ENCODE measurements at places on chromosomes 12 and 14.

GRCh38 chr12:38161123-38162000 lies 155.2 kb upstream of the ALG10B start:
- H3K27me3 ChIP-seq: no peaks in the 10 kb centered on the region
- H3K36me3 ChIP-seq: no peaks in the 10 kb centered on the region
- no peak overlapping the region for H3K27ac ChIP-seq
- no peaks in the 10 kb centered on the region for H3K4me1 ChIP-seq

GRCh38 chr12:85627584-85627983 lies 208.6 kb downstream of the RASSF9 start:
- no peaks in the 10 kb centered on the region for H3K27me3 ChIP-seq
- H3K4me3 ChIP-seq: no peak overlapping the region
- no peak overlapping the region for H3K27ac ChIP-seq
- no peaks in the 10 kb centered on the region for H3K4me1 ChIP-seq

DNA sequence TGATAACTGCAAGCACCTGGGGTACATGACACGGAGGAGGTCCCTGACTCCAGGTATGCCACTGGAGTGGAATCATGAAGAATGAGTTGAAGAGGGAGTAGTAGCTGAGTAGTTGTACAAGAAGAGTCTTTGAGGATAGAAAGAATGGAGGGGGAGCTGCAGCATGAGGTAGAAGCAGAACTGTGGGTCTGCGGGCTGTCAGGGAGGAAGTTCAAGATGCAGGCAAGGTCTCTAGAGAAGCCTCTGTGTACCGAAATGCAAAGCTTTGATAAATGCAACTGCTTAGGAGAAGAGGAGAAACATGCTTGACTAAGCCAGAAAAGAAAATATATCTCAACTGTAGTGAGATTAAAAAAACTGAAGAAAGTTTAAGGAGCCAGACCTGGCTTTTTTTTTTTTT lies 91.5 kb downstream of the CPNE8 start:
- H3K27me3 ChIP-seq: no peaks in the 10 kb centered on the region
- no peaks in the 10 kb centered on the region for H3K36me3 ChIP-seq
- no peaks in the 10 kb centered on the region for H3K4me1 ChIP-seq

DNA sequence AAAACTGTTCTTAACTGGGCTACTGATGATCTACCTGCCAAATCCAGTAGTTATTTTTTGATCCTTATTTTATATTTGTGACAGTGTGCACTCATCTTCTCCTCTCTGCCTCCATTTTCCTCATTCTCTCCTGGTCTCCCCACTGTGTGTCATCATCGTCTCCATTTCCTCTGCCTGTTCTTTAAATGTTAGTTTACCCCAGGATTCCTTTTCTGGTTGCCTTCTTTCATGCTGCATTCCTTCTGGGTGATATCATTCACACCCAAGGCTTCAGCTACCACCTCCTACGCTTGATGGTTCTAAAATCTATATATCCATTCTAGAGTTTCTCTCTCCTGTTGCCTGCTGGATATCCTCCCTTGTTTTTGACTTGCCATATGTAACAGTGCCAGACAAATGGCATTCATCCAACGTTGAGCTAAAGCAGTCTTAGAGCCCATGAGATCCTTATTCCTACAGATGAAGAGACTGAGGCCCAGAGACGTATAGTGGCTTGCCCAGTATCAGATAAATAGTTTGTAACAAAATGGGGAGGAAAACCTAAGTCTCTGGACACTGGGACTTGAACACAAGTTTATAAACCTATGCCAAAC lies 109.5 kb downstream of the DIP2B start:
- no peaks in the 10 kb centered on the region for H3K36me3 ChIP-seq
- no peak overlapping the region for H3K4me3 ChIP-seq
- H3K4me1 ChIP-seq: peaks cover 8% of the 10 kb centered on the region
- no peak for DNase-seq
- no peak overlapping the region for H3K27ac ChIP-seq

- H3K27ac ChIP-seq: no peak overlapping the region
- H3K27me3 ChIP-seq: no peaks in the 10 kb centered on the region
- no peaks in the 10 kb centered on the region for H3K36me3 ChIP-seq
- DNase-seq: no peak
Observed at GRCh38 chr12:51682981-51683380, 91.9 kb downstream of the SCN8A start.

DNA sequence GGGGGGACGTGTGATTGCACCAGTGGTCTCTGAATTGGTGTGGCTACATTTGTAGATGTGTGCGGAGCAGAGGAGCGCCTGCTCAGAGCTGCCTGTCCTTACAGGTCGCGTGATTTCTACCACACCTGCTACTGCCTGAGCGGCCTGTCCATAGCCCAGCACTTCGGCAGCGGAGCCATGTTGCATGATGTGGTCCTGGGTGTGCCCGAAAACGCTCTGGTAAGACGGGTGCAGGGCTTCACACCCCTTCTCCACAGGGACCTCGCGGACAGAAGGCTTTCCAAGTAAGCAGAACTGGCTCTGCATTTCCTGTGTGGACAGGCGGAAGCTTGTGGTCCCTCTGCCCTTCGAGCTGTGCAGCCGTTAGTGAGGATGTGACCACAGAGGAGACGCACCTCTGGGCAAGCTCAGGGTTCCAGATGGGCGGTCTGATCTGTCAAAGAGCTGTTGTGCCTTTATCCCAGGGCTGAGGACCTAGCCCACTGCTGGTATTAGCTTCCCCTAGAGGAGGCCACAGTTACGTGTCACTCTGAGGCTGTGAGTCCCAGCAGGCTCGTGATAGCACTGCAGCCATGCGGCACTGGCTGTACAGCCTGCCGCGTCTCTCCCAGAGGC lies 47.7 kb downstream of the MAX start:
- no peak overlapping the region for H3K27ac ChIP-seq
- DNase-seq: no peak
- no peak overlapping the region for H3K4me3 ChIP-seq
- H3K36me3 ChIP-seq: peaks cover 35% of the 10 kb centered on the region
- H3K4me1 ChIP-seq: no peaks in the 10 kb centered on the region
- no peaks in the 10 kb centered on the region for H3K27me3 ChIP-seq

DNA sequence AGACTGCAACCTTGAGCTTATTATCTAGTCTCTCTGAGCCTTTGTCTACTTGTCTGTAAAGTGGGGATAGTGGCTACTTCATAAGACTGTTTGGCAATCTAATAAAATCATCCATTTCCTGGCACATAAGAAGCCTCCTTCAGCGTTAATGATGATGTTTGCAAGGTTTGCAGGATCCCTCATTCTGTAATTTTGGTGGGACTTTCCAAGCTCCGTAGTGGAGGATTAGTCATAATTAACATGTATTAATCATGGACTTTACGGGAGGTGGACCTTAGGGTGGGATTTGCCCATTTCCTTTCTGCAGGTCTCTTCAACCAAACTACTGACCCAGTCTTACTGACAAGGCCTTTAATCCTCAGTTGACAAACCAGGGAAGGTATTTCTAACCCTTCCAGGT lies 66.2 kb downstream of the NTF3 start:
- no peak overlapping the region for H3K4me3 ChIP-seq
- H3K4me1 ChIP-seq: peaks cover 57% of the 10 kb centered on the region

DNA sequence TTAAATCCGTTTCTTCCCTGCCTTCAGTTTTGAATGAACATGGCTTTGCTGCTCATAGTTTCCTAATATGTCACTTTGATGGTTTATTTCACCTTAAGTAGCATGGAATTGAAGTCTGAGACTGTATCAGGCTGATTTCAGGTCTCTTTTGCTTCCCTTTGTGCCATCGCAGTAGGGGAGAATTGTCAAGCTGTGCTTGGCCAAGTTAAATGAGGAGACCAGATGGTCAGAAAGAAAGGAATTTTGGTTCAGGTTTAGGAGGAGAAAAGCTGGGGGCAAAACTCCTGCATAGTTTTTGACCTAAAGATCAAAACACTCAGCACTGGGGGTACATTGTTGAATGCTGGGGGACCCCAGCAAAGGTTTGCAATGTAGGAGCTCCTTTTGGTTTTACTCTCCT lies 398.4 kb downstream of the NUAK1 start:
- no peak for DNase-seq
- no peak overlapping the region for H3K4me3 ChIP-seq
- H3K27ac ChIP-seq: no peak overlapping the region
- no peaks in the 10 kb centered on the region for H3K36me3 ChIP-seq

DNA sequence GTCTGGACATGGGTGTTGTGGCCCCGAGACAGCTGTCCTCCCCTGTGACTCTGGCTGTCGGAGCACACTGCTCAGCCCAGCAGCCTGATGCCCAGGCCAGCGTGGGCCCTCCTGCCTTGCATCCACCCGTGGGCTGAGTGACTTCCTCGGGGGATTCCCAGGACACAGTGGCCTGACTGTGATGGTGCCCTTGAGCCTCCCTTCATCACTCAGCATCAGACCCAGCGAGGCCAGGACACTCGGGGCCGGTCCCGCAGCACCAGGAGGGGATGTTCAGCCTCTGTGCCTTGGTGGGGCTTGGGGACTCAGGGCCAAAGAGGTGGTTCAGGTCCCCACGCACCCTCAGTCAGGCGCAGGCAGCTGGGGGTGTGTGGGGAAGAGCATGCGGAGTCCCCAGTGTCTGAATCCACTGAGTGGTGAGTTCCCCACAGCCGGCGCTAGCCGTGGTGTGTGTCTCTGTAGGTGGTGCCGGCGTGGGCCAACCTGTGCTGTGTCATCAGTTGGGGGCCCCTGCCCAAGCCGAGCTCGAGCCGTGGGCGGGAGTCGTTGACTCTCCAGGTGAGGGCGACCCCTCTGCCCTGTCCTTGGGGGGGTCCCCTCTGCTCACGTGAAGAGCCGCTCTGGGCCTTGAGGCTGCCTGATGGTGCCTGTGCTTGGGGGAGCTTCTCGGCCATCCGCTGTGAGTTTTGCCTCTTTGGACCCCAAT lies 185.8 kb downstream of the ADGRD1 start:
- H3K4me1 ChIP-seq: no peaks in the 10 kb centered on the region
- no peak overlapping the region for H3K27ac ChIP-seq
- H3K27me3 ChIP-seq: no peaks in the 10 kb centered on the region
- no peak for DNase-seq
- no peak overlapping the region for H3K4me3 ChIP-seq

GRCh38 chr12:99985129-99985570 lies 414 bp upstream of the ANKS1B start:
- peaks cover 5% of the 10 kb centered on the region for H3K4me1 ChIP-seq
- H3K36me3 ChIP-seq: no peaks in the 10 kb centered on the region
- peaks cover 30% of the 10 kb centered on the region for H3K27me3 ChIP-seq
- DNase-seq: peak; percentile 5

- H3K4me3 ChIP-seq: no peak overlapping the region
- peaks cover 27% of the 10 kb centered on the region for H3K4me1 ChIP-seq
- H3K27me3 ChIP-seq: no peaks in the 10 kb centered on the region
- no peaks in the 10 kb centered on the region for H3K36me3 ChIP-seq
Observed at GRCh38 chr12:93180566-93180965, 197.2 kb upstream of the NUDT4 start.

- H3K27ac ChIP-seq: no peak overlapping the region
- DNase-seq: no peak
- H3K4me3 ChIP-seq: no peak overlapping the region
- H3K27me3 ChIP-seq: no peaks in the 10 kb centered on the region
- H3K36me3 ChIP-seq: peaks cover 69% of the 10 kb centered on the region
Observed at GRCh38 chr14:94380225-94381148, 7.9 kb downstream of the SERPINA1 start.

DNA sequence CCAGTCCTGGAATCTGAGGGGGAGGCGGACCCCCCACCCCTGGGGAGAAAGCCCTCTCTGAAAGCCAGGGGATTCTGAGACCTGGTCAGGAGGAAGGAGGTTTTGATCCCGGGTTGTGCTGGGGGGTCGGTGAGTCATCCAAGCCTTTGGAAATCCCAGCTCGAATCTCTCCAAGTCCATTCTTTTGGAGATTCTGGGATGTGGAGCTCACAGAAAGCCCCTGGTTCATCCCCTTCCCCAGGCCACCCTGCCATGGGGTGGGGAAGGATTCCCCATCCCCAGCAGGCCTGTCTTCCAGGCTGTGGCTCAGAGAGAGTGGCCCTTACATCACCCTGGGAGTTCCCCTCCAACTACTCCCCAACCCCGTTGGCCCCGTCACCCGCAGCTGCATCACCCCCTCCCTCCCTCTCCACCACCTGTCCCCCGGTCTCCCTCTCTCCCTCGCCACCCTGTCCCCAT lies 14.3 kb downstream of the EXOC3L4 start:
- DNase-seq: no peak
- no peak overlapping the region for H3K4me3 ChIP-seq
- H3K4me1 ChIP-seq: peaks cover 27% of the 10 kb centered on the region
- H3K36me3 ChIP-seq: peaks cover 3% of the 10 kb centered on the region
- peaks cover 12% of the 10 kb centered on the region for H3K27me3 ChIP-seq
- H3K27ac ChIP-seq: no peak overlapping the region

DNA sequence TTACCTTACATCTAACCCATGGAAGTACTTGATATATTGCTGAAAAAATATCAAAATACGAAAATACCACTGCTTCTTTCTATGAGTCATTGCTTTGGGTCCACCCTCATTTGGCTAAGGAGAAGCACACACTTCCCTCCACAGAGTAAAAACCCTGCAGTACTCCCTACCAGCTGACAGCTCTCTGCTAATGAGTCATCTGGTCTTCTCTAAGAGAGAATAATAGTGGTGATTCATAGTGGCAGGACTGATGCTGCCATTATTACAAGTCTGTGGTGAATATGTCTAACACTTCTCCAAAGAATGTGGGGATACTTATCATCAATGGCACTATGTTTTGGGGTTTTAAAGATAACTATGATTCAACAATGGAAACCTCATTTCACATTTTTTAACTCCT lies 90.7 kb downstream of the PPFIA2 start:
- no peaks in the 10 kb centered on the region for H3K36me3 ChIP-seq
- H3K4me3 ChIP-seq: no peak overlapping the region
- no peaks in the 10 kb centered on the region for H3K27me3 ChIP-seq
- H3K4me1 ChIP-seq: no peaks in the 10 kb centered on the region
- H3K27ac ChIP-seq: no peak overlapping the region

GRCh38 chr14:100015251-100015655 lies 50.0 kb upstream of the EVL start:
- H3K4me1 ChIP-seq: peaks cover 60% of the 10 kb centered on the region
- H3K27me3 ChIP-seq: no peaks in the 10 kb centered on the region
- H3K36me3 ChIP-seq: no peaks in the 10 kb centered on the region
- H3K27ac ChIP-seq: peak overlapping the region; percentile 70
- no peak overlapping the region for H3K4me3 ChIP-seq

DNA sequence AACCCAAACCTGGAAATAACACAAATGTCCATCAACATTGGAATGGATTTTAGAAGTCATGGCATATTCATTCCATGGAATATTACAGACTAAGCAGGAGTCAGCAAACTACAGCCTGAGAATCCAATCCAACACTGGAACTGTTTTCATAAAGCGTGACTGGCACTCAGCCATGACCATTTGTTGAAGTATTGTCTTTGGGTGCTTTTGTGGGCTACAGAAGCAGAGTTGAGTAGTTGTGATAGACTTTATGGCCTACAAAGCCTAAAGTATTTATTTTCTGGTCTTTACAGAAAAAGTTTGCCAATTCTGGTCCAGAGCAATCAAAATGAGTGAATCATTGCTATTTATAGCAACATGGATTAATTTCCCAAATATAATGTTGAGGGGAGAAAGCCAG lies 34.5 kb upstream of the FRS2 start:
- H3K27ac ChIP-seq: no peak overlapping the region
- no peaks in the 10 kb centered on the region for H3K4me1 ChIP-seq
- no peak overlapping the region for H3K4me3 ChIP-seq
- no peak for DNase-seq
- H3K36me3 ChIP-seq: no peaks in the 10 kb centered on the region

- H3K4me3 ChIP-seq: no peak overlapping the region
- no peak for DNase-seq
- H3K36me3 ChIP-seq: no peaks in the 10 kb centered on the region
Observed at GRCh38 chr12:40969796-40970195, 218.3 kb upstream of the PDZRN4 start.
